CD4-positive, alpha-beta T cell treated with Interleukin-6 for 4 hours (primary cell): ENCODE measurements at places on chromosomes 6 and 20.

- no peak for DNase-seq
Observed at GRCh38 chr6:116624036-116624805, 7.9 kb downstream of the RSPH4A start.

DNA sequence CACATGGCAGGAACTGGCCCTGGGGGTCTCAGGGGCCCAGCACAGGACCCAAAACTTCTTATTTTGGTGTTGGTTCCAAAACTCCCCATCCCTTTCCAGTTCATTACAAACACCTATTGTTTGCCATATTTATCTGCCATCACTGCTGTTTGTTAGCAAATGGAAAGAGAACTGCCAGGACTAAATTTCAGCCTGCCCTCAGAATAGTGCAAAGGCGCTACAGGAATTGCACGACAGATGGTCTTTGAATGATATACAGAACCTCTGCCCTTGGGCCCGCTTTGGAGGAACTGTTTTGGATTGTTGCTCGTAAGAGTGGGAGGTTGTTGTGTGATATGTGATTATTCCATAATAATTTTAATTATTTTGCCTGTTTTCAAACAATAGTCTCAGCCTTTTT is 199.0 kb upstream of the FBXL4 start:
- DNase-seq, result no peak

GRCh38 chr6:166112580-166112979 is 55.1 kb downstream of the TBXT start:
- DNase-seq, result no peak

DNA sequence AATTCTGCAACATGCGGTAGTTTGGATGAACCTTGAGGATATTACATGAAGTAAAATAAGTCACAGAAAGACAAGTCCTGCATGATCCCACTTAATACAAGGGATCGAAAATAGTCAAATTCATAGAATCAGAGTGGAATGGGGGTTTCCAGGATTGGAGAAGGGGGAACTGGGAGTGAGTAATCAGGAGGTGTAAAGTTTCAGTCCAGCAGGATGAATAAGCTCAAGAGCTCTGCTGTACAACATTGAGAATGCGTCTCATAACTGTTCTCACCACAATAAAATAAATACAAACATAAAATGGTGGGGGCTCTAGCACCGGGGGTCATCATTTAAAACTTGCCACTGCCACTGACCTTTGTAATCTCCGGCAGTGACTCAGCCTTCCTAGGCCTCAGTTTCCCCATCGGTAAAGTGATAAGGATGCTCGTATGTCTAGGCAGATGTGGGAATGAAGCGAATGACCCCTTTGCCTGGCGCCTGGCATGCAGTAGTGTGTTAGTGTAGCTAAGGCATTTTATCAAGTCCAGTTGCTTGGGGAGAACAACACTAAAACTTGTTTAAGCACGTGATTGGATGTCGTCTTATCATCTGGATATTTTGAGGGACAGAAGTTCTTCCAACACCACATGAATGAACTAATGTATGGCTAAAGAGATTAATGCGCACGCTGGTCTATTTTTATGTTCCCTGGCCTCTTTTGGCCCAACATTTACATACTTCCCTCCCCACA is 421.1 kb downstream of the QKI start:
- no peak for DNase-seq

GRCh38 chr6:153208706-153209105 is 77.6 kb upstream of the RGS17 start:
- no peak for DNase-seq

GRCh38 chr6:170273681-170274080 is 17.2 kb downstream of the DLL1 start:
- DNase-seq, result no peak

DNA sequence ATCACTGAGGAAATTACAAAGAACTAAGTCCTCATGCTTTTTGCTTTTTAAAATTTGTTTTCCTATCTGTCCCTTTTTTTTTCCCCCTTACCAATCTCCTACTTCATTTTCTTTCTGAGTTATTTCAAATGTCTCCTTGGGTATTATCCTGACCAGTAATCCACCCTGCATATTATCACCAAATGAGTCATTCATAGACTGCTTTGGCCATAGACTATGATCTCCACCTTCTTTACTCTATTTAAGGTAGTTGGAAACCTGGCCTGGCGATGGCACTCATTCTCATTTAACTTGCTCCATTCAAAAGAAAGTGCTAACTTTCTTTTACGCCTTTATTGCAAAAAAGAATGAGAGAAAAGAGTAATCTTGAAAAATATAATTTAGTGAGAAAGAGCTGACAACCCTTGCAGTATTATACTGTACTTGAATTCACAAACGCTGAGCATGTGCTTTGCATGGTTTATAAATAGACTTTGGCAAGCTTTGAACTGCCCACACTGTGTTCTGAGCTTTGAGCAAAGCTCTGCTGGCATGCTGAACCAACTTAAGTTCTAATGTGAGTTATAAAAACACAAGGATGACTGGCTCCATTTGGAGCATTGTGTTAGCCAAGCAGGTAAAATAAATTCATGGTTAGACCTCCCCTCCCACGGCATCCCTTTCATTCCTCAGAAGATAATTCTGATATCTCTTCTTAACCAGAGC is 198.9 kb downstream of the NKAIN2 start:
- no peak for DNase-seq

- DNase-seq, result no peak
Observed at GRCh38 chr20:59571151-59571550, 33.2 kb upstream of the PHACTR3 start.

- no peak for DNase-seq
Observed at GRCh38 chr6:13572240-13572639, 2.2 kb upstream of the SIRT5 start.

GRCh38 chr20:22757424-22758183 is 173.2 kb upstream of the FOXA2 start:
- no peak for DNase-seq

DNA sequence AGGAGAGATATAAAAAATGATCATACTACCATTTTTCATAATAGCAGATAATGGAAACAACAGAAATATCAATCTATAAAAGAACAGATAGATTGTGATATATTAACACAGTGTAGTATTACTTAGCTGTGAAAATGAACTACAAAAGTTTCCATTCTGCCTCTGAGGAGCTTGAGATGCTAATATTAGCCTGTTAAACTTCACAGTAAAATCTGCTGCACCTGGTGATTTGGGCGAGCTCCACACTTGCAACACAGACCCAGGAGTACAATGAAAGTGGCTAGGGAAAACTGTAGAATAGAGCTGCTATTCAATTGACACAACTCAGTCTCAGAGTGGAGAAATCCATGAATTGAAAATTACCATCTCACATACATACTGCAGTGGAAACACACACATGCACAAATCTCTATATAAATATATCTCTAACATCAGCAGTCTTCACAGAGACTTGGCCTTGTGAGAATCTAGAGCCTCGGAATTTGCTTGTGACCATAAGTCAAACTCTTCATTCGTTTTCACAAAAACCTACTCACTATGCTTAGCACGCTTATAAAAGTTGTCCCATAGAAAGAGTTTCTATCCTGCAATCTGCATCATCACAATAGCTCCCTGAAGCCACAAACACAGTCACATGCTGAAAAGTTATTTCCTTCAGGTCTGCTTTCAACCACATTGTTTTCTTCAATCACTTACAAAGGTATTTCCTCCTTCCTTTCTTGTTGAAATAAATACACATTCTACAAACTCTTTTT is 133.0 kb downstream of the PAK5 start:
- DNase-seq, result no peak

DNA sequence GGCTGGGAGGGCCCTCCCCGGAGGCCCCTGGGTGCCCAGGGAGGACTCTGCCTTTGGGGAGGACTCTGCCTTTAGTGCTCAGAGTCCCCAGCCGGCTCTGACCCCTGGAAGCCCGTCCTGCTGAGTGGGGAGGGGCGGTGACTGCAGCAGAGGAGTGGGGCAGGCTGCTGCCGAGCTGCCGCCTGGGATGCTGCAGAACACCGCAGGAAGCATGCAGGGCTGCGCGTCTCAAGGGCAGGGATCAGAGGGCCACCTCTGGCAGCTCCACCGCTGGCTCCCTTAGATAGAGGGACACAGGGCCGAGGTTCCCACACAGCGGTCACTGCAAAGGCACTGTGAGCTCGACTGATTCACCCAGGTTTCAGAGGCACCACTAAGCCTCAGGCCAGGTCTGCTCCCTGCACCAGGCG is 82.2 kb upstream of the GATA5 start:
- no peak for DNase-seq

- DNase-seq, result no peak
Observed at GRCh38 chr6:112066606-112067005, 12.7 kb downstream of the CCN6 start.

- no peak for DNase-seq
Observed at GRCh38 chr20:35319871-35320197, 27.6 kb upstream of the FAM83C start.

GRCh38 chr6:166477647-166478365 is 95.1 kb upstream of the MPC1 start:
- DNase-seq, result no peak

DNA sequence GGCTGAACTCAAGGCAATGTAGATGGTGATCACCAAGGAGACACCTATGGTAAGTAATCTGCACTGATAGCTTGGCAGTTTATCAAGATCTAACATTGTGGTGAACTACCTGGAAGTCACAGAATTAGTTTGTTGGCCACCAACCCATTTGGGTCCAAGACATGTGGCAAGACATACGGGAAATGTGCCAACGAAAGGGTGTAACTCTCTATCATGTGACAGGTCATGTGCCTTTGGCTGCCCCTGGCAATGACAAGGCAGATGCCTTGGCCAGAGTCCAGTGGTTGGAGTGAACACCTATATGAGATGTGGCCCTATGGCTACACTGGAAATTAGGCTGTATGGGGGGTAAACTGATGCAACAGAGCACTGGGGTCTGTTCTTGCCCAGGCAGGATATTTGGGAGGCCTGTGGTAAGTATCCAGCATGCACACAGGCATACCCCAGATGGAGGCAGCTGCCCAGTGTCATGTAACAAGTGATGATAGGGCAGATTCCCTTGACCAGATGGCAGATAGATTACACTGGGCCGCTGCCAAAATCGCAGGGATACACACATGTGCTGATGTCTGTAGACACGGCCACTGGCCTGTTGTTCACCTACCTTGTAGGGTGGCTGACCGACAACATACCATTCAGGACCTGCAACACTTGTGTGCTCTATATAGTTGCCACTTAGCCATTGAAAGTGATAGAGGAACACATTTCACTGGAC is 35.5 kb upstream of the HSF2 start:
- DNase-seq, result no peak

- DNase-seq, result no peak
Observed at GRCh38 chr6:6251555-6252280, 68.7 kb downstream of the F13A1 start.

GRCh38 chr6:142118925-142119324 is 13.8 kb upstream of the GJE1 start:
- DNase-seq, result no peak

GRCh38 chr6:110595112-110595511 is 118.7 kb upstream of the SLC22A16 start:
- no peak for DNase-seq

DNA sequence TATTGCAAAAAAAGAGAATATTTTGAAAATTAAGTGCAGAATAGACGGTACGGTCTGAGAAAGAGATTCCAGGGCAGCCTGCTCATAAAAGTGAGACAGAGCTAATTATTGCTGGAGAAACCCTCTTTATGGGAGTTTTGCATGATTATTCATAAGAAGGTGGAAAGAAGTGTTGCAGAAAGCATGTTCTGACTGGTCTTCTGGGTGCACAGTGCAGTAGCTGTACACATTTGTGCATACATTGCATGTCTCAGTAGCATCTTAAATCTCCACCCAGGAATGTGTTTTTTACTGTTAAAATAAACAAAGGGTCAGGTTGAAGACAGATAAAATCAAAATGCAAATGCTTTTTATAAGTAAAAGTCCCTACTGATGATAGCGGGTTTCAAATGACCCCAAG is 1813.6 kb upstream of the DEFB115 start:
- no peak for DNase-seq

GRCh38 chr6:68701159-68701558 is 66.1 kb downstream of the ADGRB3 start:
- no peak for DNase-seq

DNA sequence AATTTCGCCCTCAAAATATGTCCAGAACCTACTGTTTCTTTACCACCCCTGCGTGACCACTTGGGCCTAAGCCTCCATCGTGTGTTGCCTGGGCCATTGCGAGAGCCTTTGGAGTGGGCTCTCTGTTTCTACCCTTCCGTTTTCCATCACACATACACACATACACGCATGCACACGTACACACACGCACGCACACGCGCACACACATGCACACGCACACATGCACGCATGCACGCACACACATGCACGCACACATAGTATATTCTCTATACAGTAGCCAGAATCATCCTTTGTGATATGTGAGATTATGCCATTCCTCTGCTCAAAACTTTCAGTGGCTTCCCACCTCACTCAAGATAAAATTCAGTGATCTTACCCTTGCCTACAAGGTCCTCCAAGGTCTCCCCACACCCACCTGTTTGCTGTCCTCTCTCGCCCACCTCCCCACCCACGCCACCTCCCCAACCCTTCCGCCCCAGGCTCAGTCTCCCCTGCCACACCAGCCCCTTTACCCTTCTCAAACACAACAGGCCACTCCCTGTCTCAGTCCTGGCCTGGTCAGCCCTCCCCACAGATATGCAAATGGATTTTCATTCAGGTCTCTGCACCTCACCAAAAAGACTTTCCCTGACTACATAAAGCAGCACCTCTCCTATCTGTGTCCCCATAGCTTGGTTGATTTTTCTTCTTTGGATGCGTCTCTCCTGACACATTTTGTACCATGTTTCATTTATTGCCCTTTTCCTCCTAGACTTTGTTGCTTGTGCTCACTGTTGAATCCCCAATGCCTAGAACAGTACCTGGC is 559.6 kb downstream of the CD83 start:
- no peak for DNase-seq

GRCh38 chr6:113011801-113012200 is 664.7 kb downstream of the RFPL4B start:
- DNase-seq, result no peak

- DNase-seq, result no peak
Observed at GRCh38 chr20:48971956-48972355, 50.4 kb downstream of the ARFGEF2 start.

DNA sequence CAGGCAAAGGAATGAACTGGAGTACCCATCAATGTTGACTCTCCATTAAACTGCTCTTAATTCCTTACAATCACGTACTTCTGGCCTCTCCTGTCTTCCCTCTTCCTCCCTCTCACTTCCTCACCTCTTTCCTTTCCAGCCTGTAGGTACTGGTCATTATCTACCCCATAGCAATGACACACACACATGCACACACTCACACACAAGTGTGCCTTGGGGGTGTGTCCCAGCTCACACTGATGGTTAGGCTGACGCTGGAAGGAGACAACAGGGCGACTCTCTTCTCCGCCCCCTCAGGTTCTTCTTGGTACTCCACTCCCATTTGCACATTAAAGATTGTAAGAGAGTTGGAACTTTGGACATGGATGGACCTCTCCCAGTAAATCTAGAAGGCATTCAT is 14.0 kb upstream of the SERPINB9 start:
- DNase-seq, result no peak

- no peak for DNase-seq
Observed at GRCh38 chr6:44940367-44940766, 387.8 kb upstream of the RUNX2 start.
